ENCODE measurements at places on chromosomes 7 and 10.

DNA sequence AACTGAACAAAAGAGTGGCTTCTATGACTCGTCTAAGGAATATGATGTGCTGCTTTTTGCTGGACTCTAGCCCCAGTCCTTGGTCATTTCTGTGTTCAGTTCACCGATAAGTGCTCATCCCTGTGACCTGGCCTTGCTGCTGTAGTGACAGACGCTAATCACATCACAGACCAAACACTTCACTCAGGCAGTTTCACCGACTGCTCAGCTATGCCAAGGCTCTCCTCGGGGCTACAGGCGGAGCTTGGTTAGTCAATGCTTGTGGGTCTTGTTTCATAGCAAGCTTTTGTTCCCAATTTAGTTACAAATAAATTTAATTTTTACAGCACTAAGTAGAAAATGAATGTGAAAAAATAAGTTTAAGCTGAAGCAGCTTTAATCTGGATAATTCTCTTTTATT, 190.8 kb upstream of the PRKCQ start:
- no peak for DNase-seq

GRCh38 chr7:127717502-127718339, 65.7 kb downstream of the SND1 start:
- DNase-seq, result no peak

DNA sequence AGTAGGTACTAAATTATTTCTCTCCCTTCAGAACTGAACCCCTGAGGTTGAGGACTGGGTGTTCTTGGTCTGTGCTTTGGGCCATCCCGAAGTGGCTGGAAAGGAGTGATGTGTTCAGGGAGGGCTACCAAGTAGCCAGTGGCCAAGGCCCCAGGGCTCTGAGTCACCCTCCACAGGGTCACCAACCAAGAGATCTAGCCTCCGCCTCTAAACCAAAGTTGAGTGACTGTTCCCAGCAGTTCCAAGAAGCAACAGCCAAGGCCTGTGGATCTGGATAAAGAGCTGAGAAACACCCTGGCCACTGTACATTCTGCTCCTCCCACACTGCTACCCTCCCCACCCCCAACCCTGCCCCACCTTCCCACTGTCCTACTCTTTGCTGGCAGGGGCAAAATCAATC, 35.5 kb upstream of the KCNMA1 start:
- no peak for DNase-seq

- no peak for DNase-seq
Measured at GRCh38 chr10:75575940-75576339, 144.5 kb downstream of the LRMDA start.

DNA sequence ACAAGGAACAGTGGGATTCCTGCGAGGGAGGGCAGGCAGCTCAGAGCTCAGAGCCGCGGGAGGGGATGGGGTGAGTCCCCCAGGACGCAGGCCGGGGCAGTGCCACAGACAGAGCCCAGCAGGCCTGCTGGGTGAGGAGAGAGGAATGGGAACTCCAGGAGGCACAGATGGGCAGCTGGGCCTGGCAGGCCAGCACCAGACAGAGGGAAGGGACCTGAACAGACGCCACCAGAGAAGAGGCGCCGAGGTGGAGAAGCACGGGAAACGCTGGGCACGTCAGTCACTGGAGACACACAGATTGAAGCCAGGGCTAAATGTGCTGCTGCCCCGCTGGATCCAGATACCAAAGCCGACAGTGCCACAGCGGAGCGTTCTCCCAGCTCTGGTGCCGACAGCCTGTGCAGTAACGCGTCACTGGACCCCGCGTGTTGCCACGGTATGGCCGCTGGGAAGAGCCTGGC, 225.8 kb downstream of the MAD1L1 start:
- no peak for DNase-seq

DNA sequence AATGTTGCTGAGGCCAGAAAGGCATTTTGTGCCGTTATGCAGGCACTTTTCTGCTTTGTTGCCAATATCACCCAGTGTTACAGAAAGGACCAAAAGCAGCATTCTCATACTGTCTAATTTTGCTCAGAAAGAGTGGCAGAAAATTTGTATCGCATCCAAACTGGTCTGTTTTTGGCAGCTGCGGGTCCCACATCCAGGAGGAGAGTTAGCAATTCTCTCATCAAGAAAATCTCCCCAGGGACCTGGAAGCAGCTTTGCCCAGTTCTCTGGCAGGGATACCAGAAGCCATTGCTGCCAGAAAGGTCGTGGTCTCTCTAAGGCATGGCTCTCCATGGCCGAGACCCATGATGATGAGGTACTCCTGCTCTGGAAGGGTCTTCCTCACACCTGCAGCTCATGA, 489.2 kb upstream of the ZMIZ1 start:
- DNase-seq, result no peak

DNA sequence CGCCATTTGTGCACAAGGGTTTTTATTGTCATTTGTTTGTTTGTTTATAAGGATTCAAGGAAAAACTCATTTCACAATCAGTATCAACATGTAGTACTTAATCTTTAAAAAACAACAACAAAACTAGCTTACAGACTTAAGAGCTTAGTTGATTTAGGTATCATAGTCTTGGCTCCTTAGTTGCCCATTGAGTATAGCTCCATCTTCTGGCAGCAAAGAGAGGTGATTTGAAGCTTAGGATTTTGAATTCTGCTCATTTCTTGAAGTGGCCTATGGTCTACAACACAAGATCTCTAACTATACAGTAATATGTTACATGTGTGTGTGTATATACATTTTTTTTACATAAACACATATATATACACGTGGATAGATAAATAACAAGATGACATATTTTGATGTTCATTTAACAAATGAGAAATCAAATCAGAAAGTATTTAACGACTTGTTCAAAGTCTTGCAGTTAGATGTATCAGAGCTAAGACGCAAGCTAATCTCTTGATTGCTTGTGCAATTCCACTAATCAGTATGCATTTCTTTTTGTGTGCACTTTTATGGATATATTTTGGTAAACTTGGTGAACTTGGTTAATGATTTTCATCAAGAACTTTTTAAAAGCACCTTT, 307.3 kb downstream of the CAMK1D start:
- no peak for DNase-seq

DNA sequence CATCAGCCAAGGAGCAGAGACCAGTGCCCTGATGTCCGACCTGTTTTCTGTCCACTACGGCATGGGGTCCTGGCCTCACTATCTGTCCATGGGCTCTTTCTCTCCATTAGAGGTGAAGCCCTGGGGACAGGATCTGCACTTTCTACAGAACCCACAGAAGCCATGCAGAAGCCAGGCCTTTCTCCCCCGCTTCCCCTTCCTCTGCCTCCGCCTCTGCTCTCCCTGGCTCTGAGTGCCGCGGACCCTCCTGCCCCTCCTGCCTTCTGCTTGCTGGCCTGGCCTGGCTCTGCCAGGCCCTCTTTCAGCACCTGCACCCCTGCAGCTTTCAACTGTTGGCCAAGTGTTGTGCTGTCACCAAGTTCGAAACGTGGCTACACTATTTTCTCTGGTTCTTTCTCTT, 439.8 kb upstream of the ZMIZ1 start:
- no peak for DNase-seq

DNA sequence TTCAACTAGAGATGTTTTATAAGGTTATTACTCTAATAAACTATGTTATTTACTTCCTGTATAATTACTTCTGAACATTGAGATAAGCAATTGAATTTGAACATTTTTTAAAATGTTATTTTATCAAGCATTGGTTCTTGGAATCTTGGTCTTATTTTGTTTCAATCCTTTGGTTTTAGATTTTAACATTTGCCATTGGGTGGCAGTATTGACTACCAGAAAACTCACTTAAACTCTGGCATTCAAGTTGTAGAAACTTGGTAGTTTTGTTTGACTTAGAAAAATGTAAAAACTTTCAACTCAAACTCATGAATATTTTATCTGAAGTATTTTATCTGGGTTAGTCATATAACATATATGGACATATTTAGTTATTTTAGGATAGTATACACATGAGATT, 48.1 kb downstream of the ATRNL1 start:
- no peak for DNase-seq

DNA sequence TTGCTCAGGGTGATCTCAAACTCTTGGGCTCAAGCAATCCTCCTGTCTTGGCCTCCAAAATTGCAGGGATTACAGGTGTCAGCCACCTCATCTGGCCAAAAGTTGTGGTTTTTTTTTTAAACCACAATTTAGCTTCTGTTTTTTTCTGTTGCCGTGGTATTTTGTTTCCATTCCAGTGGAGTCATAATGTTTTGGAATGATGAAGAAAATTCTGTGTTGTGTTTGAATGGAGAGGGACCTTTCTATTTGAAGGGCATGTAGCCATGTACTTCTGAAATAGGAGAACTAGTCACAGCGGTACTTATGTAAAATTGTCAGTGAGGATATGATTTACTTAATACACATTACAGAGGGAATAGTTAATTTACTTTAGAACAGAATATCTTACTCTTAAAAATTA, 201.3 kb downstream of the ARL4A start:
- DNase-seq, result no peak

GRCh38 chr10:47388879-47389278, 4.8 kb upstream of the ZNF488 start:
- no peak for DNase-seq

GRCh38 chr7:136953386-136953785, 84.9 kb downstream of the CHRM2 start:
- no peak for DNase-seq

DNA sequence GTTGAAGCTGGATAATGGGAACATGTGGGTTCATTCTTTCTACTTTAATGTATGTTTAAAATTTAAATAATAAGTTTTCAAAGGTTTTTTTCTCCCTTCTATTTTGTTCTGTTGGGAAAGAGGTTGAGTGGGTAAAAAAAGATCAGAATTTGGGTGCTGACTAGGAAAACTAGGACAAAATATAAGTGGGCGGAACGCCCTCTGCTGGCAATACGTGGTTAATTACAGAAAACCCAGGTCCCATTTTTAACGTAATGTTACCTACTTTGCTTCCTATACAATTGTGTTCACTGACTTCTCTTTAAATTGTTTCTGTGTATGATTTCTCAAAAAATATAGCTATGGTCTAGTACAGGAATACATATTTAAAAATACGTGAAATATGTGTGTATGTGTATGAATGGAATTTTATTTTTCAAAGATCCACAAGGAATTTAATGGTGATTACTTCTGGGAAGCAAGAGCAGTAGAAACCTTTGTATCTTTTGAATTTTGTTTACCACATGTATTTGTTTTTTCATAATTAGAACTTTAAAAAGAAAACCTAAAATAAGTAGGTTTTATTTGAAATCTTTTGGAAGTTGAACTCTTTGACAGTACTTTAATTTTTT, 8.7 kb downstream of the ECD start:
- DNase-seq, result no peak

GRCh38 chr10:36494371-36494770, 631.0 kb upstream of the ANKRD30A start:
- DNase-seq, result no peak

DNA sequence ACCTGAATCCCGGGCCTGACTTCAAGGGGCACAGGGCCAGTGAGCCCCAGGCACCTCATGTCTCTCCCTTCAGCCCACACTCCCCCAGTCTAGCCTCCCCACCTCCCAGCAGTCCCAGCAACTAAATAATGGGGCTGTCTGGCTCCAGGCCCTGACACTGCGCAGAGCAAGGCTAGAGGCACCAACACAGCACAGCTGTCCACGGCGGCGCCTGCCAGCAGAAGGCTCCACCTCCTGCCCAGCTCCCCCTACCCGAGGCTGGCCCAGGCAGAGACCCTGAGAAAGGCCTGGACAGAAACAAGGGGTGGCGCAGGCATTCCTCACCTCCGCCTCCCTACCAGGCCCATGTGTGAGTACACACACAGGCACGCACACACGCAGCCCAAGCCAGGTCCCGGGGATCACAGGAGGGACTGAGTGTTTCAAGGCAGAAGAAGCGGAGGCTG, 6.1 kb downstream of the KCNH2 start:
- DNase-seq, result no peak

GRCh38 chr10:95782318-95782717, 26.4 kb downstream of the ENTPD1 start:
- no peak for DNase-seq

GRCh38 chr10:28479425-28479865, 53.5 kb upstream of the WAC start:
- DNase-seq, result no peak

DNA sequence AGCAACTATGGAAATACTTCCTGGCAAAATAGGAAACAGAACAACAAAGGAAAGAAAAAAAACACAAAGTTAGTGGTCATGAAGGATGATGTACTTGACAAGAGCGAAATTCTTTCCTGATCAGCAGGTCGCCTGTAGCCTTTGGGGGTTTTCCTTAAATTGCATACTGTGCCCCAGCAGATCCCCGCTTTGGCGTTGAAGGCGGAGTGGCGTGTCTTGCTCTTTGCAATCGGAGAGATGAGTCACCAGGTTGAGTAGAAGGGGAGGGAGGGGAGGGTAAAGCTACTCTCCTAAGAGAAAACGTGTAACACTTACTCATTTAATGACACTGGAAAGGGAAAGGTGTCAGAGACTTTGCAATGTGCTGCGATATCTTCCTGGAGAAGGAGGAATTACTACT, 587.2 kb downstream of the SORCS1 start:
- no peak for DNase-seq

GRCh38 chr10:124992462-124993344, 50.8 kb downstream of the ZRANB1 start:
- no peak for DNase-seq

DNA sequence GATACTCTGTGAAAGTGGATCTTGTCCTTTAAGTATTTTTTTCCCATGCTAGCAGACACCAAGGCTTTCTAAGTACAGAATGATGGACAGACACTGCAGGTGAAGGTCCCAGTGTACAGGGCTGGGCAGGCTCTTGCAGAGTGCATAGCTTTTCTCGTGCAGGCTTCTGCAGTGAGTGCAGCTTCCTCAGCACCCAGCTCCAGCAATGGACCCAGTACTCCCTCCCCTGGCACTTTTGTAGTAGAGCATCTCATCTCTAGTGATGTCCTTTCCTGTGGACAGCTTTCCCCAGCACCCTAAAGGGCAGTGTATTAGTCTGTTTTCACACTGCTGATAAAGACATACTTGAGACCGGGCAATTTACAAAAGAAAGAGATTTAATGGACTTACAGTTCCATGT, 104.3 kb downstream of the CUL2 start:
- no peak for DNase-seq

GRCh38 chr10:52063159-52063558, 250.9 kb upstream of the DKK1 start:
- no peak for DNase-seq

- DNase-seq, result no peak
Measured at GRCh38 chr7:843230-843629, 11.0 kb downstream of the SUN1 start.

DNA sequence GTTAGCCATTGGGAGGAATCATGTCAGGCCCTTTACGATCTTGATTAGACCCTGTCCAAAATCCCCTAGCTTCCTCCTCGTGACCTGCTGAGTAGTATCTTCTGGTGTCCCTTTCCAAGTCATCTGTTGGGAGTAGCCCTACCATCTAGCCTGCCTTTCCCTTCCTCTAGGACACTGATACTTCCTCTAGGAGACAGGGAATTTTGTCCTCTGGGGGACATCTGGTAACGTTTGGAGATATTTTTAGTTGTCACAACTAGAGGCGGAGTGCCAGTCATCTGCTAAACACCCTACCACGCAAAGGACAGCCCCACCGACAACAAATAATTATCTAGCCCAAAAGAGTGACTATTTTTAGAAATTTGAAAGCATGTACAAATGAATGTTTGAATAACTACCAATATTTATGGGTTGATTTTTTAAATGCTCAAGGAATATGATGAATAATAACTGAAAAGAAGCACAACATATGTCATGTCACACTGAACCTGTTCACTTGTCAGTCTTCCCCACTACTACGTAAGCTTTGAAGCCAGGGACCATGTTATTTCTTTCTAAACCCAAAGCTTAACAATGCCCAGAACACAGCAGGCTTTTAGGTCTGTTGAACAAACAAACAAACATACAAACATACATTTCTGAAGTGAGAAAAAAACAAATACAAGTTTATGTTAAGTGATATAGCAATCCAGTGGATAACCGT, 105.9 kb downstream of the ARHGAP12 start:
- no peak for DNase-seq

GRCh38 chr7:98223351-98223897, 12.2 kb downstream of the BHLHA15 start:
- DNase-seq, result no peak

All from activated gamma-delta T cell (primary cell).